ENCODE measurements at places on chromosomes 6 and 20.

GRCh38 chr6:75550544-75551167 lies 51.0 kb upstream of the SENP6 start:
- DNase-seq = no peak

- DNase-seq = no peak
Measured at GRCh38 chr6:133814797-133815196, 74.1 kb upstream of the TCF21 start.

- no peak for DNase-seq
Measured at GRCh38 chr20:54708229-54708628, 232.8 kb downstream of the DOK5 start.

DNA sequence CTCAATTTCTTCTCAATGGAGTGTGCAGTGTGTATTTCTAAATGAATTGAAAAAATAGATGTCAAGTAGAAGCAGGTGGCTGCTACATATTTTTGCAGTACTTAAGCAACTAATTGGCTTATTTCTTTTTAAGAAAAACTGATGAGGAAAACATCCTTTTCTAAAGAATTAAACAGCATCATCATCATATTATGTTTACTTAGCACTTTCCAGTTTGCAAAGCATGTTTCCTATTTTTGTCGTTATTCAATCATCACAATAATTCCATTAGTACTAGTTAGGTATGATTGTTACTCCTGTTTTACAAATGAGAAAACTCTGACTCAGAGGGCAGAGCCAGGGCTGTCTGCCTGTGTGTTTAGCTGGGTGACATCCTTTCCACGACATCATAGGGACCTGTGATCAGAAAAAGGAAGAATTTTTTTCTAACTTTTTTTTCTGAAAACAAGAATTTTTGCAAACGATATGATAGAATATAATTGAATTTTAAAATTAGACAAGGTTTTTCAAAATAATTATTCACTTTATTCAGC lies 22.7 kb upstream of the BMP6 start:
- DNase-seq = no peak

GRCh38 chr6:35302604-35303241 lies 5.1 kb downstream of the DEF6 start:
- peak; percentile 86 for DNase-seq

DNA sequence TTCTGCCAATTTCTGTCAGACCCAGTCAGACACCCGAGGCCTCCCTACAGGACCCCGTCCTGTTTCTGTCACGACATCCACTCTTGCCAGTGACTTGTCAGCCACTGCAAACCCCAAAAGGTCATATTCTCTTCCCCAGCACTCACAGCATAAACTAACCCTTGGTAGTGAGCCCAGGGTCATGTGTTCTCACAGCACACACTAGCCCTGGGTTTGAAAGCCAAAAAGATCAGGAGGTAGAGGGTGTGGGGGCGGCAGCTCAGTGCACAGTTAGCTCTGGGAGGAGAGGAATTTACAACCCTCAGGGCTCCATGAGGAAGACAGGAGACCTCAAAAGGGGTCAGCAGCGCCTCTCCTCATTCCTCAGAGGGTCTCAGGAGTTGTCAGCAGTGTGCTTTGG lies 9.9 kb upstream of the SNX9 start:
- no peak for DNase-seq

DNA sequence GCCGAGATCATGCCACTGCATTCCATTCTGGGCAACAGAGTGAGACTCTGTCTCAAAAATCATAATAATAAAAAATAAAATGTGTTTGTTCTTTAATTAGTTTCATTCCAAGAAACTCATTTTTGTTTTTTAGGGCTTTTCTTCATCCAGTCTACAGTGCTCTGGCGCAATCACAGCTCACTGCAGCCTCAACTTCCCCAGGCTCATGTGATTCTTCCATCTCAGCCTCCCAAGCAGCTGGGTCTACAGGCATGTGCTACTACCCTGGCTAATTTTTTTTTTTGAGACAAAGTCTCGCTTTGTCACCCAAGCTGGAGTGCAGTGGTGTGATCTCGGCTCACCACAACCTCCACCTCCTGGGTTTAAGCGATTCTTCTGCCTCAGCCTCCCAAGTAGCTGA lies 143.6 kb upstream of the JARID2 start:
- no peak for DNase-seq

DNA sequence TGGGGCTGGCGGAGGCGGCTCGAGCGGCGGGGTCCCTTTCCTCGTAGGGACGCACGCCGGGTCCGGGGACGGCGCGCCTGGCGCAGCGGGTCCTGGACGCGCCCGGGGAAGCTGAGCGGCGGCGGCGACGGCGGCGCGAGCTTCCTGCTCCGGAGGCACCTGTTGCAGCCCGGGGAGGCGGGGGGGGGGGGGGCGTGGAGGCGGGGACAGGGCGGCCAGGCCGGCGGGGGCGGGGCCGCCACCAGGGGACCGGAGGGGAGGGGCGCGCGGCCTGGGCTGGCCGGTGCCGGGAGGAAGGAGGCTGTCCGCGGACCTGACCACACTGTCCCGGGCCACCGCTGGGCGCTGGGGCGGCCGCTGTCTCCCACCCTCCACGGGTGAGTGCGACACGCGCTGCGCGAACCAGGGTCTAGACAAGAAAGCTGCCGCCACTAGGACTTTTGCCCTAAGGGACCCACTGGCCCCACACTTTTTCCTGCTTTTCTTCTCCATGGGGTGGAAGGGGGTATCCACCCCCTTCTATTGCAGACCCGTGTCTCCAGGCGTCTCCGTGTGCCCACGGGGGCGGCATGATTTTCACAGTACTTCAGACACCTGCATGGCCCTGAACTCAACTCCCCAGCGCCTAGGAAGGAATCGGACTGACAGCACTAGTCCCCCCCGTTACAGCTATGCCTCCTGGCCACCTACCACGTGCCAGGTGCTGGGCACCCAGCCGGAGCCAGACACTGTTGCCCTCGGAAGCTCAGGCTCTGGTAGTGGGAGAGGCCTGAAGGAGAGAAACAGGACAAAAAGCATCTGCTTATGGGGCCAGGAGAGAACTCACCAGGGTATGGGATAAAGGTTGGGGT lies at the start of gene NFATC2:
Gene NFATC2, minus strand, starts transcription at position 149 of the 851 bp plus-strand sequence. CDS start 220 bp downstream, outside the sequence.
- DNase-seq = no peak

GRCh38 chr6:161029195-161029809 lies 37.7 kb downstream of the MAP3K4 start:
- DNase-seq = no peak

GRCh38 chr6:32868257-32868788 lies 14.3 kb downstream of the PSMB9 start:
- DNase-seq = peak; percentile 89

DNA sequence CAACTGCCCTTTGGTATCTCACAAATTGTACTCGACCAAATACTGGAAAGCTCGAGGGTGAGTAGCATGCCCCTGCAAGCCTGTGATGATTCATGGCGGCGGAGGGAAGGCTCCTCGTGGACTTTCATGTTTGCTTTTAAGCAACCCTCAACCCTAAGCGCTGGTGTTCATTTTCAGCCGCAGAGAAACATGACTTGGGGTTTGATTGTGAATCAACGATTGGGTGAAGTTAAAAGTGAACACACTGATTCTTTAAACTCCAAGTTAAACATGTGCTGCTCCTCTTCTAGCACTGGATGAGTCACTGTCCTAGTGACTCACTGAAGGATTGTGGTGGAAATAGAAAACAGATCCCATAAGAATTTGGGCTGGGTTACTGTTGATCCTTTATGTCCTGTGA lies 8.3 kb downstream of the CD109 start:
- DNase-seq = peak; percentile 43

- no peak for DNase-seq
Measured at GRCh38 chr20:4740774-4741431, 19.2 kb downstream of the PRND start.

GRCh38 chr6:38701551-38701950 lies 1.4 kb downstream of the GLO1 start:
- DNase-seq = no peak
